Ascending aorta (tissue), 2 donors: ENCODE measurements at places on chromosomes 7 and 10. TPM values are rescaled to one million over a fixed set of nuclear protein-coding genes. Genes with fewer than 3 reads are reported as not detected.

The CLCN1 gene
- total RNA-seq: not detected

DNA sequence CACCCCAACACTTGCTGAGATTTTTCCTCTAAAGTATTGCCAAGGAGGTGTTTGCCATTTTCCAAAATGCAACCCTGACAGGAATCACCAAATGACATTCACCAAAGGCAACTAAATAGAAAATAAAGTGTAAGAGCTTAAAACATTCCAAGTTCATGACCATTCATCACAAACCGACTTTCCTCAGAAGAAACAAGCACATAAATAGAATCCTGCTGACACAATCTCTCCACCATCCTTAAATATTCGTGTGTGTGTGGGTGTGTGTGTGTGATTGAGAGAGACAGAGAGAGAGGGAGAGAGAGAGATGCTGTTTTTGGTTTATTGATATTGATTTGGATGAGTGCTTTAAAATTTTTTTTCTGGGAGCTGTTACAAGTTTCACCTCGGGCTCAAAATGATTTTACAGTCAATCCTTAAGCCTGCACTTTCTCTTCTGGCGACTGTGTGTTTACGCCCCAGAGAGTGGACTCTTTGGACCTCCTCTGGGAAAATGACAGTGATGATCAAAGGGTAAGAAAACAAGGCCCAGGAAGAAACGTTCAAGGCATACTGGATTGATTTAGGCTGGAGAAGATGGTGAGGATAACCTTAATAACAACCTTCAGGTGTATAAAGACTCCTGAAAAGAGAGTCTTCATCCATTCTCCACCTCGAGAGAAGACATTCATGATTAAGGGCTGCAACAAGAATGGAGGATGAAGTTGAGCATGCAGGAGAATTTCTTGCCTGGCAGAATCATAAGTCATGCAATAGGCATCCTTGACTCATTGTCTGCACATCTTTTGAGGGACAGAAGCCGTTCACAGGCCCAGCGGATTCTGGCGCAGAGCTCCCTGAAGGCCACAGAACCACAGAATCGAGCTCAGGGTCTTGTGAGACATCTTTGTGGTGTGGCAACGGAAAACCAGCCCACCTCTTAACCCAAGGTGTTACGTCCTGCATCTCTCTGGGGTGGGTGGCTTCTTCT is 104.4 kb upstream of the FGFR2 start:
- DNase-seq: no peak

DNA sequence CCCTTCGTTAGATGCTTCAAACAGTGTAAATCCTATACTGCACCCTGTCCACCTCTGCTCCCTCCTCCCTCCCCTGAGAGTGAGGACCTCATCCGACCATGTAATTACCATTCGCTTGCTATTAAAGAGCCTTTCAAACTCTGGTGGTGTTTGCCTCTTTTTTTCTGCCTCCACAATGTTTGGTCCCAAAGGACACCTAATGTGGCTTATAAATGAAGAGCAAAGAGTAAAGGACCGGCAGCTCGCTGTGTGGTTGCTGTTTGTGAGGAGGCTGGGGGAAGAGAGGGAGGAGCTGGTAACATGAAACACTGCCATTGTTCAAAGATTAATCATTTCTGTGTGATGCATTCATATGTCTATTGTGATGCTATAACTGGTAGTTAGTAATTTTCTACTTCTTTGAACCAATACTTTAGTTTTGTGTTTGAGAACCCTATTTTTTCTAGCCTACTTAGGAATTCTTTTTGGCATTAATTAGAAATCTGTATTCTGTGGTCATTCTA is 27.9 kb downstream of the MTURN start:
- no peak for DNase-seq

The ZNF425 gene
- not detected for total RNA-seq

- no peak for DNase-seq
Observed at GRCh38 chr7:148973256-148973655, 55.0 kb downstream of the PDIA4 start.

GRCh38 chr7:90564455-90564854 is 31.7 kb upstream of the CDK14 start:
- DNase-seq: no peak

The ZP3 gene
- 1.1 TPM for total RNA-seq

The OIT3 gene
- total RNA-seq: not detected

- DNase-seq: no peak
Observed at GRCh38 chr10:89100680-89101079, 106.4 kb downstream of the CH25H start.

The RSPH10B2 gene
- total RNA-seq: not detected

The CD36 gene
- 302 TPM for total RNA-seq

GRCh38 chr10:16777473-16778370 is 39.5 kb downstream of the RSU1 start:
- DNase-seq: no peak

DNA sequence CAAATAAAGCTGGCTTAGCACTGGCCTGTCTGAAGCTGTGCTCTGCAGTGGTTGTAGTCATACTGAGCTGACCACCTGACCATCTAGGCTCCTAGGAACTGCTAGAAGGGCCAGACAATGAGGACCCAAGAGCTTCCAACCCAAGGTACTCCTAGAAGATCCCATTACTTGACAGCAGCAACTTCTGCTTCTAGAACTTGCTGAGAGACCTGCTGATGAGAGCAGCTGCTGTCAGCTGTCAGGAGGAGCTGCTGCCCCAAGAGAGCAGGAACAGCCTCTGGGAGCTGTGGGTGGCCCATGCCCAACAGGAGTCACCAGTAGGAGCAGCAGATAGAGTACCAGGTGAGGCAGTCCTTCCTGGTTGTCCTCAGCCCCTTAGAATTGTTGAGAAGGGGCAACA is 70.2 kb downstream of the RBM20 start:
- DNase-seq: no peak

The CPEB3 gene
- total RNA-seq: 2.8 TPM

DNA sequence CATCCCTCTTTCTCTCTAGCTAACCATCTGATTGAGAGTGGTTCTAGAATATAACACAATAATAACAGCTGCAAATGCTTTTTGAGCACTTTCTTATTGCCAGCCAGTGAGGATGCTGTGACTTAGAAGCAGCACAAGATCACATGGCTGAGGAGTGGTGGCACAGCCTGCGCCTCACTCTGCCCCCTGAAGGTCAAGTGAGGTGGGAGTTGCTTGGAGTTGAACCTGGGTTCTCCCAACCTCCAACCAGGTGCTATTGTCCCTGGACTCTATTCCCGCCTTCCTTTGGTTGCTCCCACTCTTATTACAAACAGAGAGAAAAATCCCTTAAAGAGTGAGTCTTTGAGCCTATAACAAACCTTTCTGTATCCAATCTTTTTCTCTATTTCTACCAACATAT is 280.3 kb upstream of the PODXL start:
- DNase-seq: no peak

- no peak for DNase-seq
Observed at GRCh38 chr10:96410296-96410695, 51.5 kb upstream of the OPALIN start.

DNA sequence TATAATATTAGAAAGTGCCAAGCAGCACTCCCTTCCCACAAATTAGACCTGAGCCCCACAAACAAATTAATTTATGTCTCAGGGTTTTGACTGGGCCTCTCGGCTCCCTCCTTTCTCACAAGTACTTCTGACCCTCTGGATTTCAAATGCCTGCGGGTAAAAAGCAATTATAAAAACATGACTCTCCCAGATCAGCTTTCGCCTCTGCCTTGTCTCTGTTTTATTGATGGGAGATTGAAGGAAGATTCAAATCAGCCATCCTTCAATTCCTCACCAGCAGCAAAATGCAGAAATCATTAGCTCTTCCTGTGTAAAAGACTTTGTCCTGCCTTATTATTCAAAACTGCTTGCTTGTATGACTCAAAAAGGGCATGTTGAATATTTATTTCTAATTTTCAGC is 453.7 kb upstream of the MKI67 start:
- DNase-seq: no peak
